Adipocyte (in vitro differentiated cells): ENCODE measurements at places on chromosomes 11 and 22.

DNA sequence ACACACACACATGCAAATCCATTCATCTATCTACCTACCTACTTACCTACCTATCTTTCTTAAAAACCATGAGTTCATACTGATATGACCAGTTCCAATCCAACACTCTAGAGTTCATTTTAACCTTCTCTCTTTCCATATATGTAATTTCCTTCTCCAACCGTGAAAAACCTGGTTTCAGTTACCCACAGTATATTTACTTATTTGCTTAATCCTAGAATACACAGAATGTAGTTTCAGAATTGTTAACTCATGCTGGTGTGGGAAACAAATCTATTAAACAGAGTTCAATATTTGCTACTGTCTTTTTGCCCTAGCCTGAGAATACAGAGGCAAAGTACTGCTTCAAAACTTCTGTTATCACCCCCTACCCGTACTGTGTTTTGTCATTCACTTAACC lies 101.3 kb downstream of the RRM1 start:
- no peak for DNase-seq

GRCh38 chr11:21110415-21110814 lies 441.0 kb downstream of the NELL1 start:
- DNase-seq = no peak

GRCh38 chr11:120342226-120342625 lies 6.0 kb downstream of the ARHGEF12 start:
- DNase-seq = no peak

GRCh38 chr11:71572811-71573210 lies 7.4 kb downstream of the KRTAP5-10 start:
- DNase-seq = no peak

- peak; percentile 54 for DNase-seq
Observed at GRCh38 chr11:27390318-27391295, 27.6 kb upstream of the CCDC34 start.

DNA sequence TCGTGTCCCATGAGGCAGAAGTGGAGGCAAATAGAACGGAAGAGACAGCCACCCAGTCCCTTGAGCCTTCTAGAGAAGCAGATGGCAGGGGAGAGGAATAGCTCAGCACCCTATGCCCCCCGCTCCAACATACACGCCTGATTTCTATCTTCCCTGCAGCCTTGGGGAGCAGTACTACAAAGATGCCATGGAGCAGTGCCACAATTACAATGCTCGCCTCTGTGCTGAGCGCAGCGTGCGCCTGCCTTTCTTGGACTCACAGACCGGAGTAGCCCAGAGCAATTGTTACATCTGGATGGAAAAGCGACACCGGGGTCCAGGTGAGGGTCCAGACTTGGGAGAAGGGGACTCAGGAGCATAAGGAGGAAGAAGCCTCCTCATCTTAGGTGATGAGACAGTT lies 6.6 kb downstream of the DPF2 start:
- DNase-seq = no peak

DNA sequence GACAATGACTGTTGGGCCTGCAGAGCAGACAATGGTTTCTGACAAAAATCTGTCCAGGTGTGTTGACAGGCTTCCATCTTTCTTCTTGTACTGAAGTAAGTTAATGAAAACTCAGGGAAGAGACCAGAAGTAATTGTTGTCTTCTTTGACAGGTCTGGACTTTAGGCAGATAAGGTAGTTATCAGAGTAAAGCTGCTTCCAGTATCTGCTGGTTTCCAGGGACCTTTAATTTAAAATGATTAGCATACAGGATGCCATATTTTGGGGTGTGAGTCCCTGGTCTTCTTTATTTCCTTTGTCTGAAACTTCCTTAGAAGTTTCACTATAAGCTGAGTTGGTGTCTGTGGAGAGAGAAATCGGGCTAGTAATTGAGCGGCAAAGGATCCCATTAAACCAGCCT lies 1.4 kb downstream of the TMX2 start:
- no peak for DNase-seq

DNA sequence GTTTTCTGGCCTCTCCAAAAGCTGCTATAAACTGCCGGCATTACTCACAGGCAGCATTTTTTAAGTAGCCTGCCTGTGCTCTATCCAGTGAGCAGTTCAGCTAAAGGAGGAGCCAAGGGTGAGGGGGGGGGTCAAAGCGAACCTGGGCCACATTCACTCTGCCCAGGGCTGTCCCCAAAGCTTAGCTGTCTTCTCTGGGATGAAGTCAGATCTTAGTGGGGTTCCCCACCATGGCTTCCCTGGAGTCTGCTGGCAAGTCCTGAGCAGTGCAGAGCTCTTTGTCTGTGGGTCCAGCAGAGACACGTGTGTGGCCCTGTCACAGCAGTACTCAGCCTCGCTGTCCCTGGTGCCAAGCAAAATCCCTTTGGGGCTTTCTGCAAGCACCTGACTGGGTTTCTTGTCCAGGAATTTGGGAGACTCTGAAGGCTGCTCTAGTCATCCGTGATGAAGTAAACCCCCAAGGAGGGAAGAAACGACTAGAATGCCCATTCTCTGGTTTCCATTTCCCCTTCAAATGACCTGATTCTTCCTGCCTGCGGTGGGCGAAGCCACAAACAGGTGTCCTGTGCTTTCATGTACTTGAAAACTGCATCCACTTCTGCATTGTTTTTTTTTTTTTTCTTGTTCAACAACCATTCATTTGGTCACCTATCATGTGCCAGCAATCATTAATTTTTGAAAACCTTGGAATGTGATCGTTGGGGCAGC lies 2.6 kb downstream of the KCNJ5 start:
- DNase-seq = no peak

GRCh38 chr11:66579017-66579606 lies 10.7 kb upstream of the CTSF start:
- peak; percentile 92 for DNase-seq

GRCh38 chr22:34976474-34976873 lies 89.5 kb upstream of the ISX start:
- no peak for DNase-seq

GRCh38 chr11:103476874-103477273 lies 367.6 kb downstream of the DYNC2H1 start:
- DNase-seq = no peak

GRCh38 chr11:62233730-62234129 lies 8.3 kb upstream of the SCGB1D2 start:
- no peak for DNase-seq

DNA sequence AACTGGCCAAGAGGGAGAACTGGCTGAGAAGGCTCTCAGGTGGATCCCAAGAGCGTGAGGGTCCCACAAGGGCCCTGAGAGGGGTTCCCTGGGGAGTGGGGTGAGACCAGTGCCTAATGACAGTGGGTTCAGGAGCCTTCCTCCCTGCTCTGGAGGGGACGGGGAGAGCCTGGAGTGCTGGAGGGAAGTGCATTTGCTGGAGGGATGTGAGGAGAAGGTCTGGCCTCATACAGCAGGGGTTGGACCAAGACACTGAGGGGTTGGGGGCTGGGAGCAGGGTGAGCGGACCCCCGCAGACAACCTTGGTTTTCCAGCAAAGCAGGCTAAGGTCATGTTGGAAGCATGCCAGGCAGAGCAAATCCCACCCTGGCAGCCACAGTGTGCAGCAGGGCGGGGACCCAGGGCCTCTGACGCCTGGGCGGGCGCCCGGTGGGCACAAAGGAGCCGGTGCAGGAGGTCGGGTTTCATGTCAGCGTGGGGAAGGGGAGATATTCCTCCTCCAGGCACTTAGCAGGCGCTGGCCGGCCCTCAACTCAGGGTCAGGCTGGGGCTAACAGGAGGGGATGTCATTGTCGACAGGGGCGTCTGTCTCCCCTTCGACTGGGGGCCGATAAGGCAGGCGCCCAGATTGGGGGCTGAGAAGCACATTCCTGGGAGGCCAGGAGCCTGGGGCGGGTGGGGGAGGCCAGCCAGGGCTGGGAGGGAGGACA lies 3.1 kb upstream of the DERL3 start:
- DNase-seq = no peak

DNA sequence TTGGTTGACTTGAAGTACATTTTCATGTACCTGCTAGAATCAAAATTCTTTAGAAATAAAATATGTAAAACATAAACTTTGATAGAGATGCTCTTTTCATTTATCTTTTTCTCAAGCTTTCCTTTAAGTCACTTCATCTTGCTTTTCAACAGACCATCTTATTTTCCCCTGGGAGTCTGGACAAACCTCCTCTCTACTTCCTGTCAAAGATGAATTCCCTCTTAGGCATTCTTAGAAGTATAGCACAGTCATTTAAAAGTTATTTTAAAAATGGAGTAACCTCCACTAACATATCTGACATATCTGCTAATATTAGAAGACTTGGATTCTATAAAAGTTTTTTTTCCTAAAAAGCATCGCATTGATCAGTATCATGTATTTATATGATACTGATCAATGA lies 84.8 kb upstream of the PAX6 start:
- no peak for DNase-seq

DNA sequence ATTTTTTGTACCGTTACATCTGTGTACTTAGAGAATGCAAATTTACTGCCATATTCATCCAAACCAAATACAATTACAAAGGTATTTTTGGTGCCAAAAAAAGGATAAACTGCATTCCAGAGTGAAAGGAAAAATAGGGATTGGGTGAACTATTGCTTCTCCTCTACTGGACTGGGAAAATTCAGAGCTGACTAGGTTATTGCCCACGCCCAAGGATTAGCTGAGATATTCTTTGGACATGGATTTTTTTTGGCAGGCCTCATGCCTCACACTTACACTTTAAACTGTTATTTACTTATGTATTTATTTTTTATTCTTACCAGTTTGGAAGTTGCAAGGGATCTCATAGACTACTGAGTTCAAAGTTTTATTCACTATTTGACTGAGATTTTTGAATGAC lies 76.3 kb upstream of the DDI1 start:
- no peak for DNase-seq

- DNase-seq = peak; percentile 38
Observed at GRCh38 chr22:46377525-46378425, 42.3 kb downstream of the TRMU start.

- no peak for DNase-seq
Observed at GRCh38 chr11:27642954-27643353, 57.3 kb downstream of the BDNF start.

GRCh38 chr22:35614404-35614803 lies 2.7 kb downstream of the MB start:
- DNase-seq = no peak

DNA sequence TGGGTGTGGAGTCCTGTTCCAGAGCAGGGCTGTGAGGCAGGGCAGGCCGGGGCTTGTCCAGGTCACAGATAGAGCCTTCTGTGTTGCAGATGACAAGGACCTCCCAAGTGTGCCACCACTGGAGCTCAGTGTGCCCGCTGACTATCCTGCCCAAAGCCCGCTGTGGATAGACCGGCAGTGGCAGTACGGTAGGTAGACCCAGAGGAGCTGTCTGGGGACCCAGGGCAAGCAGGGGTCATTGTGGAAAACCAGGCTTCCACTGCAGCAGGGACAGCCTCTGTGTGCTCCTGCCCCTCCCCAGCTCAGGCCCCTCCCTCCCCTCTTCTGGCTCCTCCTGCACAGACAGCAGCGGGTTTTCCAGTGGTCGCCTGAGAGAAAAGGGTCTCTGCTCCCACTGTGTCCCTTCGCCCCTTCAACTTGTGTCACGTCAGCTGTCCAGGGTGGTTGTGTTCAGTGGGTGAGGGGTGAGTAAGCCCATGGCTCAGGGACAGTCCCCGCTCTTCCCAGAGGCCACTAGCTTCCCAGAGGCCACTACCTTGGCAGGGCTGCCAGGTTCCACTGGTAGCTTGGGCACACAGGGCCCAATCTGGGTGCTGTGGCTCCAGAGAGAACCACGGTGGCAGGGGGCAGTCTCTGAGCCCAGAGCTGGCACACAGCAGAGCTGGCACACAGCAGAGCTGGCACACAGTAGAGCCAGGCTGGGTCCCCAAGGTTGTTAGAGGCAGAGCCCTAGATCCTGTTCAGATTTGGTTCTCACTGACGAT lies 78.4 kb downstream of the MED15 start:
- DNase-seq = no peak

DNA sequence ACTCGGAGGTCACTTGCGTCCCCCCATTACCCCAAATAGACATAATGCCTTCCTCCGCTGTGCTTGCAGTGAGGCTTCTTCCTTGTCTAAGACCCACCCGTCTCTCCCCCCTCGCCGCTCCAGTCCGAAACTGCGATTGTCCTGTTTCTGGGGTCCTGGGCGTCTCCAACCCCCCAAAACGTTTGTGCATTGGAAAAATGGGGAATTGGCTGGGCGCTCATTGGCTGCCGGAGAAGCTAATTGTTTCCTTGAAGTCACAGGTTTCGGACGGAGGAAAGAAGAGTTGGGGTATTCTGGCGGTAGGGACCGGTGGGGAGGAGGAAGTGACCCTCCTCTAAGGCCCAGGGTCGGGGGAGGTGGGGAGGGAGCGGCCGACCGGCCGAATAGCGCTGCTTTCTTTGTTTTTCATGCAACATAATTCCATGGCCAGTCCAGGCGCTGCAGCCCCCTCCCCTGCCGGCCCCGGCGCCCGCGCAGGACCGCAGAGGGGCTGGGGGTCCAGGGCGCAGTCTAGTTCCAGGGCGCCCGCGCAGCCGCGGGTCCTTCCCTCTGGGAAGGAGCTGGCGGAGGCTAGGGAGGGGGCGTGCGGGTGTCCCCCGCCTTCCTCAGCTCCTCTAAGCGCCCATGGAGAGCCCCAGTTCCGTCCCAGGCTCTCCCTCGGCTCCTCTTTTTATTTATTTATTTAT lies 12.7 kb upstream of the CPT1A start:
- DNase-seq = no peak

GRCh38 chr11:90428836-90429235 lies 206.0 kb upstream of the CHORDC1 start:
- DNase-seq = no peak

DNA sequence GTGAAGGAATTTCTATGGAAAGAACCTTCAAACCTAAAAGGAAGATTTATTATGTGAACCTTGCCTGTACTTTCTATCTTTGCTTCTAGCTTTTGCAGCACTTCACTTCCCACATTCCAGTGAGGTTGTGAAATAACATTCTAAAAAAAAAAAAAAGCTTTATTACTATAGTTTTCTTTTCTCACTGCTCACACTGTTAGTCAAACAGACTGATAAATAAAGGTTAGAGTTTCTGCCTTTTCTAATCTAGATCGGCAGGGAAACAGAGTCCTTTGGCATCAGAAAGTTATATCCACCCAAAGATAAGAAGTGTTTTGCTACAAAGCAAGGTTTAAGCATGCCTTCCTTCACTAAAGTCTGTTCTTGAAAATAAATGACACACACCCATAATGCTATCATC lies 2.8 kb downstream of the AAMDC start:
- peak; percentile 78 for DNase-seq

- DNase-seq = peak; percentile 33
Observed at GRCh38 chr22:33126881-33127280, 68.7 kb upstream of the SYN3 start.

DNA sequence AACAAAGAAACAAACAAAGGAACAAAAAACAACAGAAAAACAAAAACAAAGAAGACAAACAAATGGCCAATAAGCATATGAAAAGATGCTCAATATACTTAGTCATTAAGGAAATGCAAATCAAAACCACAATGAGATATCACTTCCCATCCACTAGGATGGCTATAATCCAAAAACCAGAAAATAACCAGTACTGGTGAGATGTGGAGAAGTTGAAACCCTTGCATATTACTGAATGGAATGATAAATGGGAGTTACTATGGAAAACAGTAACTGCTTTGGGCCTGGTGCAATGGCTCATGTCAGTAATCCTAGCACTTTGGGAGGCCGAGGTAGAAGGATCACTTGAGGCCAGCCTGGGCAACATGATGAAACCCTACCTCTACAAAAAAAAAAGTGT lies 44.9 kb upstream of the RBFOX2 start:
- no peak for DNase-seq

GRCh38 chr11:114683007-114683406 lies 4.7 kb downstream of the NXPE2 start:
- no peak for DNase-seq
